Hypothalamus (tissue), 51 donors: ENCODE measurements at places on chromosomes 5 and 9.

GRCh38 chr9:22969350-22969979, 522.8 kb downstream of the DMRTA1 start:
- DNase-seq = no peak

DNA sequence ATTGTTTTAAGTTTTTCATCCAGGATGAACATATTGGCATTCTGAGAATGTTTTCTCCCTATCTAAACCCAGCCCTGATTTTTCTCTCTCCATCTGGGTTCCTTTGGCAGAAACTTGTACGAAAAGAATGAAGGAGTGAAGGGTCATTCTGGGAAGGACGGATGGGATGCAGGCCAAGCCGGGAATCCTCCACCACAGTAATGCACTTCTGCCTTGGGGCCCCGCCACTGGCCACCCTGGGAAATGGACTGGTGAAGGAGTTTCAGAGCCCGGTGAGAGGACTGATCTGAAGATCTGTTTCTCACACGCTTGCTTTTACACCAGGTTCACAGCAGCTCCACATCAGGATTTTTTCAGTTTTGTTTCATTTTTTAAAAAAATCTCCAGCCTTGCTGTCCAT, 554.8 kb downstream of the BNC2 start:
- DNase-seq = no peak

DNA sequence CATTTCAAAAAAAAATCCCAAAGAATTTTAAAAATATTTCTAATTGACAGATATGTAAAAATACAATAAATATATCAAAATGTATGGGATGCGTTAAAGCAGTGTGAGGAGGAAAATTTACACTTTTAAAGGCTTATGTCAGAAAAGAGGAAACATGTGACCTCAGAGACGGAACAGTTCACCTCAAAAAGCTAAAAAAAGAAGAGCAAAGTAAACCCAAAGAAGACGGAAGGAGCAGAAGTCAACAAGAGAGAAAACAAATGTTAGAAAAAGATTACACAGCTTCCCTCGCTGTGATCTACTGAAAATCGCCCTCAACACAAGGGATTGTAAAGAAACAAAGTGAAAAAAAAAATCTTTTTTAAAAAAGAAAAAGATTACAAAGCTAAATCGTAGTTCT, 186.9 kb downstream of the AUH start:
- no peak for DNase-seq

DNA sequence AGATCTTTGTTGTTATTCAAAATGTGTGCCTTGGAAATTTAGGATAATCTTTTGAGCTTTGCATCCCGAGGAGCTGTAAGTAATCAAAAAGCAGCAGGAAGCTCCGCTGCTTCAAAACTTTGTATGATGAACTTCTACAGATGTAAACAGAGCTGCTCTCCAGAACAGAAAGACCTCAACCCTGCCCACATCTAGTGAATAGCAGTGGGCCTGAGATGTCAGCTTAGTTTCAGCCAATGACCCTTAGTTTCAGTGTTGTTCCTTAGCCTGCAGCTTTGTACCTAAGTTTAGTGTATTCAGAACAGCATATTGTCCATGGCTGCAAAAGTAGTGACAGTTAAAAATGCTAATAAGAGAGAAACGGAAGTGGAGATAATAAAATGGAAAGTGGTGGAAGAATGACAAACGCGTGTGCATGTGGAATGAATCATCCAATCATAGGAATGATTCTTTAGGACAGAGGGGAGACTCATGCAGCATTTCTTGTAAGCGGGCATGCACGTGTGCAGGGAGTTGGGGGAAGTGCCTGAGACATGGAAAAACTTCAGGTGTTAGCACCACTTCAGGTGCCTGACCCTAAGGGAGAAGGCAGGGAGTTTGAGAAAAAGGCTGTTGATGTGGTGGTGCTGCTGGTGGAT, 24.9 kb downstream of the SNX24 start:
- no peak for DNase-seq

- DNase-seq = no peak
These were observed 327.0 kb downstream of the TRIM32 start for GRCh38 chr9:117014061-117014460.

DNA sequence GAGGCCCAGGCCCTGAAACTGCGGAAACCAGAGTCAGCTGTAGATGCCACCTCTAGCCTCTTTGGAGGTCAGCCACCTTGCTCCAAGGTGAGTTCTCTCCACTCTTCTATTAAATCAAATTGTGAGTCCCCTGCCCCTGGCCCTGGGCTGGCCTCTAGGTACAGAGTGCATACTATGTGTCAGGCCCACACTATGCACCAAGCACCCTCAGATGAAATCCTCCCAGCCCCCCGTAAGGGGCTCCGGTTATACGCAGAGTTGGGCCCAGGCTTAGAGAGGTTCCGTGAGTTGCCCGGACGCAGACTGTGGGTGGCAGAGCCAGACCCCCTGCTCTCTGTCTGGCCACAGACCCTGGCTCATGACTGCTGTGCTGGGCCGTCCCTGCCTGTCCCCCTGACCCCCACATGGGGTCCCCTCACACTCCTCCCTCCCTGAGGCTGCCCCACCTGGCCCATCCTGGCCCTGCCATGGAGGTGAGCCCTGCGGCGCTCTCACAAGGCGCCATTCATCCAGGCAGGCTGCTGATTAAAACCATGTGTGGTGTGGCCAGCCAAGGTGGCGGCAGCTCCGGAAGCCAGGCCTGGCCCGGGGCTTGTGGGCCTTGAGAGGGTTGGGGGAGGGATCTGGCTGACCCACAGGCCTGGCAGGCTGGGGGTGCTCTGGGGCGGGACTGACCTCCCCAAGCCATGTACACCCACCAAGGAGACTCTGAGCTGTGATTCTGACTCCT, 65.5 kb upstream of the SYNPO start:
- no peak for DNase-seq

- DNase-seq = no peak
These were observed 173.8 kb downstream of the MAST4 start for GRCh38 chr5:66769839-66770617.

GRCh38 chr9:137504432-137504777, 45.3 kb upstream of the NSMF start:
- no peak for DNase-seq

- DNase-seq = no peak
These were observed 376.9 kb upstream of the KCNN2 start for GRCh38 chr5:113984928-113985327.

DNA sequence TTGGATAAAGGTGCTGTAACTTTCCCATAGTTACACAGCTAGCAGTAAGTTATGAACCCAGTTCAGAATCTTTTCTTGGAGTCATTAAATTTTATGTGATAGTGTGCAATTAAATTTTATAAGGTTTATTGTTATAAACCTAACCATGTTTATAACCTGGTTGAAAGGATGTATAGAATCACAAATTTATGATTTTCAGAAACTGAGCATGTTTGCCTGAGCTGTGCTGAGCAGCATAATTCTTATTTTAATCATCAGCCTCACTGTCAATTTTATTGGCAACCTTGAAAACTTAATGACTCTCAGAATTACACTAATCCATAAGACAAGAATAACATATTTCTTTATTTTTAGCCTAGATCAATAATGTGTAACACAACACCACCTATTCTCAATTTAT, 46.9 kb downstream of the ADAMTS19 start:
- no peak for DNase-seq

DNA sequence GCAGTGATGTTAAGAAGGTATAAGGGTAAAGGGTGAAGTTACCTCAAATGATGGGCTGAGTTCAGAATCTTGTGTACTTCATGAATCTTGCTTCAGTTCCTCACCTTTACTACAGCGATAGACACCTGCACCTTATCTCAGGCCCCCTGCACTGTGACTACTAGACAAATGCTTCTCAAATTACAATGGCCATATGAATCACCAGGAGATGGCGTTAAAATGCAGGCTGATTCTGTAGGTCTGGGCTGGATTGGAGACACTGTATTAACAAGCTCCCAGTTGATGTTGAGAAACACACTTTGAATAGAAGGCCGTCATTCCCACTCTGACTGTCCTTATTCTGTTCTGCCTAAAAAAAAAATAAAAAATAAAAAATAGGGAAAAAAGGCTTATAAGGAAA, 29.8 kb downstream of the TARS1 start:
- no peak for DNase-seq

DNA sequence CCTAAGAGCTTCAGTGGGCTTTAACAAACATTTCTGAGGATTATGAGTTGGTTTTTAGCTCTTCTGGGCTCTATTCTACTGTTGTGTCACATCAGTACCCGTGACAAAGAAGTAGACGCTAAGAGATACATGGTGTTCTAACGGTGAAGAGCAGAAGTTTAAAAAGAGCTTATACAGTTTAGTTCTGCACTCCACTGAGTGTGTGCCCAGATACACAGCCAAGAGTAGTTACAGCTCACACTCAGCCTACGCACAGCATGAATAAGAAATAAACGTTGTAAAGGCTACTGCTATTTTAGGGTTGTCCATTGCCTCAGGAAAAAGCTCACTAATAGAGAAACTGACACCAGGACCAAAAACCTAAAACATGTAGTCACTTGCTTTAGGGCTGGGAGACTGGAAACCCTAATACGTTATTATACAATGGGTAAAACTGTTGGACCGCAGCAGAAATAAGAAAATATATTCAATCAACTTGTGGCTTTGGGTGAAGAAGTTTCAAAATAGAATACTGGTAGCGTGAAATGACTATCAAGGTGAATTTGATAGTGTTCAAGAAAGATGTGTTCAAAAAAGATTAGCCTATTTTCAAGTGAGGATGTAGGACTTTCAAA, 34.7 kb downstream of the PSIP1 start:
- DNase-seq = no peak

- no peak for DNase-seq
These were observed 87.5 kb upstream of the SSBP2 start for GRCh38 chr5:81838307-81838906.

DNA sequence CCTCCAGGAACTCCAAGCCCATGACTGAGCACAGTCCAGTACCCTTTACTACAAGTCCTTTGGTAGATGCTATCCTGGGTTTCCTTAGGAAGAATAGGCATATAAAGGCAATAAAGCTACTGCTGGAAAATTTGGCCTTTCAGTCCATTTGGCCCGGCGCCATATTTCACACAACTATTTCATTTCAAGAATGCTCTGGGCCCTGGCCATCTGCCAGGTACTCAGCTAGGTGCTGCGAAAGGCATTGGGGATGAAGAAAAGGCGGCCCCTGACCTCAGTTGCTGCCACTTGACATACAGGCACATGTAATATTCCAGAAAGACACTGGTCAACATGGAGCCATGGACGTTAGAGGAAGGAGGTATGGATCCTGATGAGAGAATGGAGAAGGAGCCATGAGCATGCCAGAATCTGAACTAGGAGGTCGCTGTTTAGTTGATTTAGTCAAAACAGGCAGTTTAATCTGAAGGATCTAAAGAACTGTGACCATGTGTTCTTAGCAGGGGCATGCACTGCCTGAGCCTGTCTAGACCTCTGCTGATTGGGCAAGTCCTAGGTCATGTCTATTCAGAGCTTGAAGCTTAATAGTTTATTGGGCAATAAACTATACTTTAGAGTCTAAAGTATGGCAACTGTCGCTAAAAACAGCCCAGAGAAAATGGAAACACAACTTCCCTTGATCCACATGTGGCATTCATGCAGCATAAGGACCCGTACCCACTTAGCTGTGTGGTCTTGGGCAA, 149.3 kb downstream of the MELK start:
- DNase-seq = no peak

- no peak for DNase-seq
These were observed 63.0 kb downstream of the LPAR1 start for GRCh38 chr9:110975278-110975677.

GRCh38 chr9:93058355-93059010, at the start of gene SUSD3:
Gene SUSD3 (plus strand): TSS chr9:93058701. CDS start chr9:93058743, 42 bp downstream.
- no peak for DNase-seq

DNA sequence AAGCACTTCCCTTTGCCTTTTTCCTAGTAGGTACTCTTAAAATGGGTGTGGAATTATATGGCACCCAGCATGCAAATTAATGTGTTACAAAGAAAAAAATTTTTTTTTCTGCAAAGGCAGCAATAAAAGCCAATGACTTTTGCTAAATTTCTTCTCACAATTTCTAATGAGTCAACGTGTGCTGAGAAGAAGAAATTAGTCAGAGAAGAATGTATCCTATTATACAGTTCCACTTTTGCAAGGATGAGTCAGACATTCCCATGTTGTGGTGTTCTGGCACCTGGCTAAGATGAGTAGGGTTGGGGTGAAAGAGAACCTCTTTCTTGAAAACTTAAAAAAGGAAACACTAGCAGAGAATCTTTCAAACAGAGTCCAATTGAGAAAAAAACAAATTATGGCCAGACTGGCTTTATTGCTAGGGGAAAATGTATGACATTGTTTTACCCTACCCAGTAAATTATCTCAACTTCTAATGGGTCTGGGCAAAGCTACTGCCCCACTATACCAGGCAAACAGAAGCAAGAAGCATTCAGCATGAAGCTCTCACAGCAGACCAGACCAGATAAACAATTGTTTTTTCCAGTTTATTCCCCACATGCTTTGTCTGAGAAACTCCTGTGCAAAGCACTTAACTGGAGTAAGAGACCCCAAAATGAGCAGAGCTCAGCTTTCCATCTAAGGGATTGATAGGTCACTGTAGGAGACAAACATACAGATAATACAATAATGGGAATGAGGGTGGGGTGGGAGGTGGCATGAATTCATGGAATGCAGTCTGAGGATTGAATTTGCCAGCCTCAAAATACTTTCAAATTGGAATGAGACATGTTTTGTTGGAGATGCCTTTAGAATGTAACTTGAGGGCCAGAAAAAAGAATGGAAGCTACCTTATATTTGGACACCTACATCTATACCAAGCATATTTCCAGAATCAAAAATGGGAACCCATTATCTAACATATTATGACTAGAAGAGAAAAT, 220.8 kb upstream of the RFX3 start:
- no peak for DNase-seq

GRCh38 chr9:34675048-34675714, 12.7 kb upstream of the CCL27 start:
- DNase-seq = no peak

DNA sequence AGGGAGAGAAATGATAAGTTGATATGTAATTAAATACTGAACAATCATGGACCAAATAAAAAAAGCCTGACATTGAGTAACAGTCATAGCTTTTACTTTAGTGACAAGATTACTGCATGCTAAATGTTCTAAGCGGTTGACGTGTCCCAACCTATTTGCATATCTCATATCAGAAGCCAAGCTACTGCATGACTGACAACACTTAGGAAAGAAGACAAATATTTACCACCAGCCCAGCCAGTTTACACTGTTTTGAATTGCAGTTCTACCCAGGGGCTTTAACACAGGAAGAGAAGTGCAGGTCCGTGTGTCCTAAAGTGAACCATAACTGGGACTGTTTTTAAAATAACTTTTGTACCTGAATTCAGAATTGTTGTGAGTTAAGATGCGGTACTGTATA, 219.9 kb downstream of the PRDM9 start:
- DNase-seq = no peak
